H1 (cell line): ENCODE measurements at places on chromosomes 11 and 22. TPM values are rescaled to one million over a fixed set of nuclear protein-coding genes. Genes with fewer than 3 reads are reported as not detected.

The CTSW gene
- polyA plus RNA-seq = not detected in 2 replicates

The WT1 gene
- 0.05 TPM in 1 of 2 replicates, not detected in the other for polyA plus RNA-seq

- peaks cover 16% of the 10 kb centered on the region for H3K4me1 ChIP-seq
- no peak overlapping the region for H3K27ac ChIP-seq
- DNase-seq = no peak
- no peaks in the 10 kb centered on the region for H3K36me3 ChIP-seq
- no peaks in the 10 kb centered on the region for H3K27me3 ChIP-seq
These were observed 262.6 kb downstream of the BUD13 start for GRCh38 chr11:116510166-116510565.

DNA sequence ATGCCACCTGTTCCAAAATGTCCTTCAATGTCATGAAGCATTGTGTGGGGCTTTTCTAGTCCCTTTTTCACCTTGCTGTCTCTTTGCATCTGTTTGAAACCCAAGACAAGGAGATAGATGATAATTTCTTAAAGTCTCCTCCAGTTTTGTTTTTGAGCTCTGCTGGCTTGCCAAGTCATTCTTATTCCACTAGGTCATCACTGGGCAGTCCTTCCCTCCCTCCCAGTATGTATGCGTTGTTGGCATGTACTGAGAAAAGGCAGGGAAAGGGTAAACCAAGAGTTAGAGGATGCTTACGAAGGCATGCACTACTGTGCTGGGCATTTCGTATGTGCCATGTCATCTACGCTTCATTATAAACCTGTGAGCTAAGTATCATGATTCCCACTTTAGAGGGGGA is 78.6 kb downstream of the PARVA start:
- DNase-seq = no peak
- H3K27ac ChIP-seq = no peak overlapping the region
- H3K4me3 ChIP-seq = no peak overlapping the region
